ENCODE measurements at places on chromosomes 7 and 10. TPM values are rescaled to one million over a fixed set of nuclear protein-coding genes. Genes with fewer than 3 reads are reported as not detected.

Gene ADCYAP1R1
- total RNA-seq = not detected

Gene BICC1
- not detected for total RNA-seq

Gene MOGAT3
- 0.18 TPM for total RNA-seq

Gene CNPY1
- not detected for total RNA-seq
